ENCODE measurements at places on chromosomes 7 and 10.

- no peak for DNase-seq
Observed at GRCh38 chr7:45147858-45148652, 9.5 kb upstream of the RAMP3 start.

DNA sequence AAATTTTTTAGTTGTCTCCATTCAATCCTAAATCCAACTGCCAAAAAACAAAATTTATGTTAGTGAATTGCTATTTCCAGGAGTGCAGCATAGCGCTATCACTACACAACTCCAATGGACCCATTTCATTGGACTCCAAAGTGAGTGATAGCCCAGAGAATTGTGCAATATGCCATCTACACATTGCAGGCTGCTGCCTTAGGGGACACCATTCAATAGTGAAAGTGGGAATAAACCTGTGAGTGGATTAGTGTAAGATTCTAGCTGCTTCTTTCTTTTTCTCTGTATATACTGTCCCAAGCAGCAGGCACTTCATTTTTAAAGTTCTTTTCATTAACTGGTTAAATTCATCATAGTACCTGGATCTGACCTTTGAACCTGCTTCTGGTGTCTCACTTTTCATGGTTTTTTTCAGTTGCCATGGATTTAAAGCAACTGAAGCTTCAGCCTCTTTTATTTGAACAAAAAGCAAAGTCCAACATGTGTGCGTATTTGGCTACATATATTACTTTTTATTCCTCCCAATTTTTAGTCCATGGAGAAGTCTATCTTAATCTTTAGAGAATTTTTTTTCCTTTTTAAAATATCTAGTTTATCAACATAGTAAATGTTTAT, 97.3 kb downstream of the DGKB start:
- no peak for DNase-seq

DNA sequence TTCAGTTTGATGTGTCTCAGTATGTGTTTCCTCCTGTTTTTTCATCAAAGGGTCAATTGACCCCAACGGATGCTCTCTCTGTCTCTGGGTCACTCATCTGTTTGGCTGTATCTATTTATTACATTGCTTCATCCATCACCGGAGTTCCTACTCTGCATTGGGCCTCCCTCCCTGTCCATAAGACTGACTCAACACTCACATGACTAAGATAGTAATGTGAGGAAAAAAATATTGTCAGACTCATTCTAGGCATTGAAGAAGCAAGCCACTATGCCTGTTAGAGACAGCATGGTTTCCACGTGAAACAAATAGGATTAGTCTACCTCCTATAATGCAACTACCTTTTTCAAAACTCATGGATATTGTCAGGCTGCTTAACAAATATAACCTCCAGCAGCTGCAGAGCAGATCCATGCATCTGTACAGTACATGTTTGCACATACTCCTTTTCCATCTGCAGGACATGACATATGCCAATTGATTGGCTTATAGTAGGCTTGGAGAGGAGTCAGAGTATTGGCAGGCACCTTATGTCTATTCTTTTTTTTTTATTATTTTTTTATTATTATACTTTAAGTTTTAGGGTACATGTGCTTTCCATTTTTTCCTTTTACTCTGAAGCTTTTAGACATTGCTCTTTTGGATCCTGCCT, 275.2 kb downstream of the LRRTM3 start:
- no peak for DNase-seq

DNA sequence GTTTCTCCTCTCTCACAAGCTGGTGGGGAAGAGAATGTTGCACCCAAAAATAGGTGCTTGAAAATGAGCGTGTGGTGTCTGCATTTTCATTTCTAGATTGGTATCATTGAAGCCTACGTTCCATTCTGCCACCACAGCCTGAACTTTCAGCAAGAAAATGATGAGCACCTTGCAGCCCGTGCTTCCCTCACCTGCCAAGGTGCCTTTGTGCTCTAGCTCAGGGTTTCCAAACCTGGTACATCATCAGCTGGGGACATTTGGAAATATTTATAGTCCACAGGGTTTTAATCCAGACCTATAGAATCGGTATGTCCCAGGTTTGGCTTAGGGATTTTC, 701.2 kb downstream of the AUTS2 start:
- no peak for DNase-seq

DNA sequence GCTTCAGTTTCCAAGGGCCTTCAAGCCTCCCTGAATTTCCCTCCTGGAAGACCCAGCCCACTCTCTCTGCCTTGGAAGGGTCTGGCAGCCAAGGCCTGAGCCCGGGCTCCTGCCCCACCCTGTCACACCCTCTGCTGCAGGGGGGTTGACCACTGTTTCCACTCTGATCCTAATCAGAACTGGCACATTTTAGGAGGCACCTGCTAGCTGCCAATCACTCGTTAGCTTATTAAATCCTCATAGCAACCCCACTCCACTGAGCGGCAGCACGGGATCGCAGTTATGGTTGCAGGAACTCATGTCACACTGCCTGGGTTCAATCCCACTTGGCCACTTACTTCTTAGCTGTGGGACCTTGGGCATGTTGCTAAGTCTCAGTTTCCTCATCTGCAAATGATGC, 12.9 kb downstream of the HSPB1 start:
- peak; percentile 89 for DNase-seq

- DNase-seq, result peak; percentile 98
Observed at GRCh38 chr10:71747039-71747531, 26.2 kb downstream of the VSIR start.

- DNase-seq, result no peak
Observed at GRCh38 chr10:129843131-129843541, 120.9 kb downstream of the EBF3 start.

DNA sequence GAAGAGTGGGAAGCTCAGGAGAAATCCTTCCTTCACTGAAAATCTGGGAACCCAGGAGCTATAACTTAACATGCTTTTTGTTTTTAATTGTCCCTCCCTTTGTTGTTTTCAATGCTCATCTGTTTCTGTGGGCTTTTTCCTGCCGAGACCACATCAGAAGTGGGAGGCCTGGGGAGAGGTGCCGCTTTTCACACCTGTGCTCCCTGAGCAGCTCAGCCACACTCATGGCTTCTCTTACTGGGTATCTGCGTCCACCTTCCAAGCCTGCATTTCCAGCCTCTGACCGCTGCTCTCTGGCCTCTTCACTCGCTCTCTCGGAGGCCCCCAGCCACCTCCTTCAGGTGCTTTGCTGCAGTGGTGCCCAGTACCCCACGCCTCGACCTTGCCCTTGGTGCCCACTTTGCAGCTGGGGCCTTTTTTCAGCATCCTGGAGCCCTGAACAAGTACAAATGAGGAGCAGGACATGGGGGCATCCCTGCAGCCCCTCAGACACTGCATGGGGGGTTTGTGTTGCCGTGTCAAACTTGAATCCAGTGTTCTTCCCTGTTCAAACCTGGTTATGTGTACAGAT, 9.9 kb downstream of the C7orf57 start:
- DNase-seq, result no peak

- no peak for DNase-seq
Observed at GRCh38 chr10:43069211-43069515, 7.7 kb upstream of the RET start.

- peak; percentile 35 for DNase-seq
Observed at GRCh38 chr7:20407585-20408466, 77.1 kb downstream of the ITGB8 start.

DNA sequence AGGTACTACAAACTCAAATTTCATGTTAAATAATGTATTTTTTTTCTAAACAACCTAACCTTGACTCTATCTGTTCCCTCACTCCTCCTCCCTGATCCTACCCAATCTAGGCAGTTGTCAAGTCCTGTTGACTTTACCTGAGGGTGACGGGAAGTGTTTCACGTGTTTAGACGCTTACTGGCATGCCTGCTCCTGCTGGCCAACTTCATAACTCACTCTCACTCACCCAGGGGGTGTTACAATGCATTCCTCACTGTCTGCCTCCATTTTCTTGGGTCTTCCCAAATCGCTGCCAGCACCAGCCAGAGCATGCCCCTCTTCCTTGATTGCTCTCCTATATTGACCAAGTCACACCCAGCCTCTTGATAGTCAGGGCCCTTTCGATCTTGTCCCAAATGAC, 28.3 kb downstream of the CRCP start:
- no peak for DNase-seq

GRCh38 chr7:7110706-7111105, 71.6 kb upstream of the C1GALT1 start:
- DNase-seq, result no peak

GRCh38 chr10:131689954-131690757, 210.7 kb upstream of the PPP2R2D start:
- no peak for DNase-seq

DNA sequence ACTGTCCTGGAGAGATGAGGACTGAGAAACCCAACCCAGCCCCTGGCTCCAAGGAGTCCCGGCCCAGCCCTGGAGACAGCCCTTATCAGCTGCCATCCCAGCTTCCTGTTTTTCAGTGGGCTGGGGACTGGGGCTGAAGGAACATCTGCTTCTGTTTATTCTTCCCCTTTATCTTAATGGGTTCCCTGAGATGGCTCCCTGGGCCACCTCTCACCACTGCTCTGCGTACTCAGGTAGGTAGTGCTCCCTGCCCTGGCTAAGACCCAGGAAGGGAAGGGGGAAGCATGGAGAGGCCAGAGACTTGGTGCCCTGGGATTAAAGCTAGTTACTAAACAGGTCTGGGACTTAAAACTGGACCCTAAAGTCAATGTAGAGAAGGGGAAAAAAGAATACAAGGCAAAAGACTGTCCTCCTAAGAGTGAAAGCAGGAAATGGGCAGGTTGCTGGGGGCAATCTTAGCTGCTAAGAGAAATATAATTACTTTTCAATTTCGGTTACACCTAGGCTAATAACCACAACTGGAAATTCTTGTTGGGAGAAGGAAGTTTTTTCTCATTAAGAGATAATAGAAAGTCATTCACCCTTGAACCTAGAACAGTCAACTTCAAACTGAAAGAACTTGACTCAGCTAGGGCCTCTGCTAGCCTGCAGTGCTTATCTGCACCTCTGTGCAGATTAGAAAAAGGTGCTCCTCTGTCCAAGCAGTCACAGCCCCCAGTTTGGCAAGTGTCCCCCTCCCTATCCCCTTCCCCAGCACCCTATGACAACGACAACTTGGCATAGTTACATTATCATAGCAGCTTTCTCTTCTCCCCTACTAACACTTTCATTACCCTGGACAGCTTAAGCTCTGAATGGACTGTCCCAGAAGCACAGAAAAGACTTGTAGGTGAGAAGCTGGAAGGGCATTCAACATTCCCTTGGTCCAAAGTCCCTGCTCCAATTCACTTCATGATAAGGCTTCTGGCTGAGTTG, 65.6 kb upstream of the KDM7A start:
- peak; percentile 84 for DNase-seq

DNA sequence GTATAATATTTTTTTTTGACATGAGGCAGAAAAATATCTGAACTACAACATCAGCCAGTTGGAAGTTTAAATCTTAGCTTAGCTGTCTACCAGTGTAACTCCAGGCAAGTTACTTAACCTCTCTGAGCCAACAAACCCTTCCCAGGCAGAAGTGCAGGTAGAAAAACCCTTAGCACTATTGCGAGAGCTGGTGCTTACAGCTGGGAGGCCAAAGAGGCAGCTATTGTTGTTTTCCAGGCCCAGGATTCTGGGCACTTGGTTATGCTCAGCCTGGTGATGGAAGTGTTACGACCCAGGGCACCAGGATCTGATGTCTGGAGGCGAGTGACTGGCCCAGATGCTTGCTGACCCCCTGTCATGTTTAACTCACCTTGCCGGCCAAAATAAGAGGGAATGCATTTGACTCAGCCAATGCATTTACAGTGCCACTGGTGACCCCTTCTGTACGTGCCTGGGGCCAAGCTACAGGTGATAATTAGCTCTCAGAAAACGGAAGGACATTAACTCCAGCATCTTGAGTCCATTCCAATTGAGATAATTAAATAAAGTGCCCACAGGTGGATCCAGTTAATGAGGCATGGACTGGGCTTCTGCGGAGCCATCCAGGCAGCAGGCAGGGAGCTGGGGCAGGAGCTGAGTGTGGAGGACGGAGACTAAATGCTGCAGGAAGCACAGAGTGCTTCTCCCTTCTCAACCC, 126.5 kb upstream of the HABP2 start:
- no peak for DNase-seq

- DNase-seq, result no peak
Observed at GRCh38 chr7:66183700-66184099, 21.4 kb upstream of the TPST1 start.

GRCh38 chr10:3881622-3882021, 96.6 kb upstream of the KLF6 start:
- DNase-seq, result no peak

DNA sequence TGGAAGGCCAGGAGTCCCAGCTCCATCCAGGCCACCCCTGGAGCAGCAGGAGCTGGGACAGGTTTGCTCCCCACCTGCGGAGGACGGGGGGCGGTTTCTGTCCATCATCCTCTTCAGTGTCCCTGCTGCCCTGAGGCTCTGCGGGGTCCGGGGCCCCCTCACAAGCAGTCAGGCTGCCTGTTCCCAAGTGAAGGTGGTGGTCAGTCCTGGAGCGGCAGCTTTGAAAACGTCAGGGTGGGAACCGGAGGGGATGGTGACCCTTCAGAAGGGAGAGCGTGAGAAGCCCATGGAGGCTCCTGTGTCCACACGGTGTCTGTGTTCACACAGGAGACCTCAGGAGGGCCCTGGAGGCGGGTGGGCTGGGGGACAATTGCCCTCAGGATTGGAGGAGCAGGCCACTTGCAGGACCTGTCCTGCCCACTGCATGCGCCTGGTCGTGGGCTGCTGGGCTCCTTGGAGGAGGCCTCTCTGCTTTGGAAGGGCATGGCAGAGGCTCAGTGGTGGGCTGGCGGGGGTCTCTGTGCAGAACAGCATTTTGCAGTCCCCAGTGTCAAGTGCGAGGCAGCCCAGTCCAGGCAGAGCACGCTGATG, 49.3 kb upstream of the INPP5A start:
- DNase-seq, result no peak

DNA sequence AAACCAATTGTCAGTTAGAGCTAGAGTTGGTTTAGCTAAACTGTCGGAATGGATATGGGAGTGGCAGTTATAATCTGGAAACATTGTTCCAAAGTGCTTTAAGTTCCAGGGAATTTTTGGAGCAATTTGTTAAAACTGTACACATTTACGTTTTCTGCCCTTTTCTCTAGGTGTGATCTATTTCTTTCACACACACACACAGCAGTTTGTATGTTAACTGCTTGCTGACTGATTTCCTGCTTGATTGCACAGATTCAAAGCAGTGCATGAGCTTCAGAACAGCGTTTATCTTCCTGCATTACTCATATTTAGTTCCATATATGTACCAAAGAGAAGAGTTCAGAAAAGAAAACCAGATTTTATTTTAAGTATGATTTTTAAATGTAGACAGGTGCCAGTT, 57.9 kb downstream of the MGMT start:
- DNase-seq, result no peak

- DNase-seq, result peak; percentile 20
Observed at GRCh38 chr10:57579926-57580325, 687.8 kb downstream of the IPMK start.

GRCh38 chr10:93991596-93992284, 2.0 kb upstream of the PLCE1 start:
- DNase-seq, result no peak

DNA sequence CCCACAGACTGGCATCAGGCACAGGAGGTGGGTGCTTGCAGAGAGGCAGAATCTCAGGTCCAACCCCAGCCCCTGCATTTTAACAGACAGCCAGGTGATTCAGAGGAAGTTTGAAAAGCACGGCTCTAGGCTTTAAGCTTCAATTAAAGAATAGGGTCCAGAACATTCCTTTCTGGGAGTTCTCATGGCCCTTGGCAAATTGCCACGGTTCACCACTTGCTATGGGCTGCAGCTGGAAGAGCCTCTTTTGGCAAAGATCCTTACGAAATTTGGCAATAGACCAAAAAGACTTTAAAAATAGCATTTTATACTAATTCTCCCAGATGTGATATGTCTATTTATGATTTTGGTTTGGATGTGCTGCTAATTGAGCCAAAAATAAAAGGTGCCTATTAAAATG, 148.1 kb downstream of the ITGA8 start:
- peak; percentile 29 for DNase-seq

GRCh38 chr7:86664486-86664885, 20.8 kb downstream of the GRM3 start:
- no peak for DNase-seq
